Smooth muscle cell of the umbilical artery (primary cell): ENCODE measurements at places on chromosomes 12 and 14. TPM values are rescaled to one million over a fixed set of nuclear protein-coding genes. Genes with fewer than 3 reads are reported as not detected.

Gene LALBA
- total RNA-seq, result not detected in 2 replicates

Gene RPL10L
- not detected in 2 replicates for total RNA-seq

Gene WDHD1
- total RNA-seq, result 9.5 and 17.7 TPM in 2 replicates

Gene CLEC4C
- not detected in 2 replicates for total RNA-seq

Gene TESPA1
- not detected in 2 replicates for total RNA-seq
